ENCODE measurements at places on chromosomes 11 and 22.

DNA sequence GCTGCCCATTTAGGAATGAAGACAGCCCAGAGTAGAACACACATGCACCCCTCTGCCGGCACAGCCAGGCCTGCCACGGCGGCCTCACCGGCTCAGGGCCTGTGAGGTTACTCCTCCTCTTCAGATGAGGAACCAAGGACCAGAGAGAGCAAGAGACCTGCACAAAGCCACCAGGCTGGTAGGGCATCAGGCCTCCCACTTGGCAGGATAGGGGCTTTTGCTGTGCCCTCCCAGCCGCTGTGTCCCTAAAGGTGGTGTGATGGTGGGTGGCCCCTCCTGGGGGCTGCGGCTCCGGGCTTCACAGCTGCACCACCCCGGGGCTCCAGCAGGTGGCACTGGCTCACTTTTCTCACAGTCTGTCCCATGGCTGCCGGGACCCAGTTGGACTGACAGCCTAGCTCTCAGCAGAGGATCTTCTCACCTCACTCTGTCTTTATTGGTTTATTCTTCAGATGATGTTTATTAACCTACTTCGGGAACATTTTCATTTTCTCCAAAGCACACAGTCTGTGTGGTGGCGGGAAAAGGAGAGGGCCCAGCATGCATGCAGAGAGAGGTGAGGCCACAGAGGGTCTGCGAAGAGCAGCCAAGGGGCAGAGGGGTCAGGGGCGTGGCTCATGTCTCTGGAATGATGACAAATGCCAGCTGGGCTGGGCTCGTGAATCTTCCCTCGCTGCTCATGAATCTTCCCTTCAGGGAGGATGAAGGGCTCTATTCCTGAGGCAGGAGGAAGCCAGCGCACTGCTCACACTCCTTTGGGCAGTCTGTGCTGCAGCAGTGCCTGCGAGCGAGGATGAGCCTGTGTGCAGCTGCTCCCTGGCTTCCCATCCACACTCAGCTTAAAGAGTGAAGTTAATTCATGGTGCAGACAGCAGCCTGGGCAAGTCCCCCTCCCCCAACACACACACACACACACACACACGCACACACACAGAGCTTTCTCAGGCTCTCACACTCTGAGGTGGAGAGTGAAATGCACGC lies 101.1 kb upstream of the PITPNB start:
- peak; percentile 54 for DNase-seq

DNA sequence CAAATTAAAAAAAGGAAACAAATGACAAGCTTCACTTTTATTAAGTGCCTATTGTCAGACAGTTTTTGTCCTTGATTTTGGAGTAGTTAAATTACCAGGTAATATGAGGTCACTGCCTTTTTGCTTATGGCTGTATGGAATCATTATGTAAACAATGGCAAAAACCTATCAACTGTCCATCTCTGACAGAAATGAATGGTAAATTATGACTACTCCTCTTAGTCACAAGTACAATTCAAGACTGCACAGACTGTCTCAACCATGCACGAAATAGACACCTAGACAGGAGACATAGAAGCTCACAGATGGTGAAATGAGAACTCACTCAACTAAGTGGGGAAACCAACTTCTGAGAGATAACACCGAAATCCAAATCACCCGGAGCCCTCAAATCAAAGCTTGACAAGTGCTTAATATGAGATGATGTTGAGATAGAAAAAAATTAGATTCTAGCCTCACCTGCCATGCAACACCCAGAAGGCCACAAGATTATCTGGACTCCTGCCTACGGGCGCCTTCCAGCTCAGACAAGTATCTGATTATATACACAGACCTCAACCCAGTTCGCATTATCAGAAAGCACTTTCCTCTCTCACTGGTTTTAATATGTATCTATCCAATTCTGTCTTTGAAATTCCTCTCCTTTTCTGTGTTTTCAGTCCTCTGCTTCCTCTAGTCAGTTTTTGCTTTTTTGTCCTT lies 199.3 kb downstream of the CADM1 start:
- DNase-seq = no peak

- DNase-seq = no peak
These were observed 103.7 kb downstream of the SLC17A6 start for GRCh38 chr11:22441831-22442230.

- no peak for DNase-seq
These were observed 24.8 kb upstream of the THY1 start for GRCh38 chr11:119447664-119448242.

DNA sequence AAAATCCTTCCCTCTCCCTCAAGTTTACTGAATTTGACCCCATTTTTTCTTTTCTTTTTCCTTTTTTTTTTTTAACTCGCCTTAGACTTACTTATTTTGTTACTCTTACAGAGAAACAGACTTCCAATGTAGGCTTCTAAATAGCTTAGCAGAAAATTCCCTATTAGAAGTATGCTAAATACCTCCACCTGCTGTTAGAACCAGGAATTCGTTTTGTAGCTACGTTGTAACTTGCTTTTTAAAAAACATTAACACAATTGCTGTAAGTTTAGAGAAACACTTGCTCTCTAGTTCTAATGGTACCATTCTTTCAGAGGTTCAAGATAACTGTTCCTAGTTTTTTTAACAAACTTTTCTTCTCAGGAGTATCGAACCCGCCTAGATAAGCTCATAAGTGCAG lies 324.2 kb downstream of the DCDC1 start:
- DNase-seq = peak; percentile 14

DNA sequence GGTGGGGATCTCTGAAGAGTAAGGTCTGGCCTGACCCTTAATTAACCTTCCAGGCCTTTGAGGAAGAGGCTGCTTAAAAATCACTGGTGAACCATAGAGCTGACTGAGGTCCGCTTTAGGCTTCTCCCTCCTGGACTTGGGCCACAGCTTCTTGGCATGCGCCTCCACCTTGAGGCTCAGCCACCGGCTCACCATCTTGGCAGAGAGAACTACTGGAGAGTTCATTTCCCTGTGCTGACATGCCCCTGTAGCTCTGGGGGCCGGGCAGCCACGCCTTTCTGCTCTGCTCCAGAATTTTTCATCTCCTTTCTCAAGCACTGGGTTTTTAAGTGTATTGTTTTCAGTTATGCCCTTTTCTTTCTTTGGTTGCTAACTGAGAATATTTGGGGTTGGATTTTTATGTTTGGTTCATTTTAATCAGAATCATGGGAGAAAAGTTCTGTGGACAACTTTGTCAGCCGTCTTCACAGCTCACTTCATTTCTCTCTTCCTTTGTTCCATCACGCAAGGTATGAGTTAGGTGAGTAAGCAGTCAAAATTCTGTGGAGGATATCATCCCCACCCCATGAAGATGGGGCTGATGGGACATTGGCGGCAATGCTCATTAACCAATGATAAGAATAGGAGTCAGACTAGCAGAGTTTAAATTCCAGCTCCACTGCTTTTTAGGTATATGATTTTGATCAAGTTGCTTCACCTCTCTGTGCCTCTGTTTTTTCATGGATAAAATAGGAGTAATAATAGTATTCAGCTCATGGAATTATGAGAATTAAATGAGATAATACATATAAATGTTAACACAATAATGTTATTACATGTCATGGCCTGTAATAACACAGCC lies 103.9 kb downstream of the DBX1 start:
- DNase-seq = no peak

DNA sequence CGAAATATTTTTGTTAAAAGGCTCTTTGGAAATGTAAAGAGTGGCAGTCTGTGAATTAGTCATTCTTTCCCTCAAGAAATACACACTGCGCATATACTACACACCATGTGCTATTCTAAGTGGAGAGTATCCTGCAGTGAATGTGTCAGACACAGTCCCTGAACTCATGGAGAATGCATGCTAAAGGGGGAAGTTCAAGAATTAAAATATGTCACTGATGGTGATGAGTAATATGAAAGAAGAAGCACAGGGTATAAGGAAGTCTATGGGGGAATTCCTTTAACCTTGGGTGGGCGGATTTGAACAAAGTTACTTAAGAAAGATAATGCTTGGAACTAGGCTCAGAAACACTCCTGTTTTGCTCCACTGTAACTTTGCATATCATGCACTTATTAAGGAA lies 153.0 kb downstream of the LRRC4C start:
- DNase-seq = no peak

DNA sequence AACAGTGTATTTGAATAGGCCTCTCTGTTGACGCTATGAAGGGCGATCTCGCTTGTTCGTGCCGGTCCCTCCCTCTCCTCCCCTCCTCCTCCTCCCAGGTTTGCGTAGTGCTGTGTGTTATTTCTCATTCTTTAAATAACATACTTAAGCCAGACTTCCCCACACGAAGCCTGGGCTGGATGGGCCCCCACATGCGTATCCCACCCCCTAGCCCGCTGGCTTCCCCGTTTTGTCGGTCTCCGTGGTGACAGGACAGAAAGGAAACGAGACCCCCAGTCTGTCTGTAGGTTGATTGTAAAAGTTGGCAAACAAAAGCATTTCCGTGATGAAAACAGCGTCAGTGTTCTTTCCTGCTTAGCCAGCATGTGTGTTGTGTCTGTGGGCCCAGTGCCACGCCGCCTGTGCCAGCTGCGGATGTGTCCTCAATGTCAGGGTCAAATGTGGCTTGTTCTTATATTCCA lies 27.3 kb downstream of the FAM118A start:
- DNase-seq = no peak

DNA sequence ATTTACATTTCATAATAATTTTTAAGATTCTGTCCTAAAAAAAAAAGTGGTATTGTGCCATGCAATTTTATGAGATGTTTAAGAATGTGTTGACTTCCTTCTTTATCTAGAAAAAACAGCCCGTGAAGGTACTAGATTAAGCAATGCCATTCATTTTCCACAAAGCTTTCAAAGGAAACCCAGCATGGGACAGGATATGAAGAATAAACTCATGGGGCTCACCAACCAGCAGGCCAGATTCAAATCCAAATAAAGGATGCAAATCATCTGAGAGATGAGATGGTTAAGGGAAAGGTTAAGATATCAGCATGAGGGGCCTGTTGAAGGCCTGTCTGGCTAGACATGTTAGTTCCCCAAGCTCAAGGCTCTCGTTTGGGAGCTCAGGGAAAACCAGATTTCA lies 199.1 kb downstream of the SWAP70 start:
- peak; percentile 61 for DNase-seq

GRCh38 chr11:73439002-73439843 lies 63.0 kb downstream of the RELT start:
- no peak for DNase-seq

GRCh38 chr11:70301191-70301590 lies 30.7 kb downstream of the PPFIA1 start:
- no peak for DNase-seq

DNA sequence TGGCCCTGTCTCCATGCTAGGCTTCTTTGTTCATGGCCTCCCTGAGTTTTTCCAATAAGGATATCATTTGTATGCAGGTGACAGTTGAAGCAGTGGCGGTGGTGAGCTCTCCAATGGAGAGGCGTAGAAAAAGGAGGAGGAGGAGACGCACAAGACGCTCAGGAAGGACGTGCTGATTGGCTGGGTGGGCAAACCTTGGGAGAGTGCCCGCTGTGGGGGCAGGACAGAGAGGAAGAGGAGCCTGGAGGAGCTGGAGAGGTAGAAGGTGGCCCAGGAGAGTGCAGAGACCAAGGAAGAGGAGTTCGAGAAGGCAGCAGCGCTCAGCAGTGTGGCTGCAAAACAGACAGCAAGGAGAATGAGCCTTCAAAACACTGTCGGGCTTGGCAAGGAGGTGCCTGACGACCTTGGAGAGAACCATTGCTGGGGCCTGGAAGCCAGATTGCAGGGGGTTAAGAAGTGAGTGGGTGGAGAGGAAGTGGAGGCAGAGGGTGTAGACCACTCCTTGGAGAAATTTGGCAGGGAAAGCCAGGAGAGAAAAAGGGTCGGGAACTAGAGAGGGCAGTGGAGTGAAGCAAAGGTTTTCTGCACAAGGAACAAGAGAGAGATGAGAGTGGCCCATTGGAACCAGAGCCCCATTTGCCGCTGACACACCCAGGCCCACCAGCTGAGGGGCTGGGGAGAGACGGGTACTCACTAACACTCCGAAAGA lies 7.5 kb downstream of the CLCF1 start:
- DNase-seq = no peak

DNA sequence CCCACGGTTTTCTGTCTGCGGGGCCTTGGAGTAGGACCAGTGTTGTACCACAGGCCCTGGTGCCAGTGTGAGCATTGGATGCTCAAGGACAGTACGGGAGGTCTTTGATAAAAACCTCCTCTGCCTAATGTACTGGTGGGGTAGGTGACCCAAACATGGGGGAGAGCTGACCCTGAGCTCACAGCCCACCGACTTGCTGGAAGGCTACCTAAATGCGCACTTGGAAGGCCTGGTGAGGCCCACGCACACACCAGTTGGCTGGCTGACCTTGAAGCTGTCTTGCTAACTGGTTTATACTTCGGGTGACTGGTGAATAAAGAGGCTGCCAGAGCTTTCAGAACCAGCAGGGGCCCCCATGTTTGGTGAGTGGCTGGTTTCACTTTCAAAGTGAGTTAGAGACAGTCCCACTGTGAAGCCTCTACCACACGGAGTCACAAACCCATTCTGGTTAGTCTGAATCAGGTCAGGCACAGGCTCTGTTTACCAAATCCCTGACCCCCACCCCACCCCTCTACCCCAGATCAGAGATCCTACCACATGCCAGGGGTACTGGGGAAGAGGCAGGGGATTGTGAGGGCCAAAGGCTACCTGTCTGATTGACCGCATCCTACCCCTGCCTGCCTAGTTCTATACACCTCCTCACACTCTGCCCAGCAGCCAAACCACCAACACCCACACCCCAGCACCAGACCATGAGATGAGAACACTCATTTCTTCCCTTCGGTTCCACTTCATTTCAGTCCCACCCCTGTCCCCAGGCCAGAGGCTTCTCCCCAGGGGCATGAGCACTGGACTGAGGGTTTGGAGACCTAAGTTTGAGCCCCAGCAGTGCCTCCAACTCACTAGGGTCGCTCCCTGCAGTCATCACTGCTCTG lies 12.7 kb upstream of the IL2RB start:
- DNase-seq = no peak

- DNase-seq = no peak
These were observed 3.1 kb downstream of the EED start for GRCh38 chr11:86247608-86248007.

- peak; percentile 67 for DNase-seq
These were observed 809 bp downstream of the MIEF1 start for GRCh38 chr22:39502789-39503409.

GRCh38 chr11:43879789-43880639 lies 617 bp upstream of the ALKBH3 start:
- DNase-seq = no peak

- no peak for DNase-seq
These were observed 22.3 kb downstream of the TNKS1BP1 start for GRCh38 chr11:57302489-57302888.

GRCh38 chr11:36092314-36093030 lies 148.6 kb downstream of the LDLRAD3 start:
- DNase-seq = no peak

DNA sequence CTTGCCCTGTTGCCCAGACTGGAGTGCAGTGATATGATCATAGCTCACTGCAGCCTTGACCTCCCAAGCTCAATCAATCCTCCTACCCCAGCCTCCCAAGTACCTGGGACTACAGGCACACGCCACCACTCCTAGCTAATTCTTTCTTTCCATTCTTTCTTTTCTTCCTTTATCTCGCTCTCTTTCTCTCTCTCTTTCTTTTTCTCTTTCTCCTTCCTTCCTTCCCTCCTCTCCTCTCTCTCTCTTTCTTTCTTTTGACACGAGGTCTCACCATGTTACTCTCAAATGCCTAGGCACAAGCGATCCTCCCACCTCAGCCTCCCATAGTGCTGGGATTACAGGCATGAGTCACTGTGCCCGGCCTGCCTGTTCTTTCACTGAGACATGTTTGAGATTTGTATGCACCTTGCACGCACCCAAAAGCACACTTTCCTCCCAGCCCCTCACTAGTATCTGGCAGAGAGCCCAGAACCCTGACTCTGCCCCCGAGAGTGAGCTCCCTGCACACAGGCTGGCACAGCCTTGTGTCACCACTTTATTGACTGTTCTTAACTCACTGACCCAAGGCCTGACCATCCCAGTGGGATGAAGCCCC lies 56.8 kb downstream of the CD6 start:
- DNase-seq = no peak
